ENCODE measurements at places on chromosomes 1 and 21.

DNA sequence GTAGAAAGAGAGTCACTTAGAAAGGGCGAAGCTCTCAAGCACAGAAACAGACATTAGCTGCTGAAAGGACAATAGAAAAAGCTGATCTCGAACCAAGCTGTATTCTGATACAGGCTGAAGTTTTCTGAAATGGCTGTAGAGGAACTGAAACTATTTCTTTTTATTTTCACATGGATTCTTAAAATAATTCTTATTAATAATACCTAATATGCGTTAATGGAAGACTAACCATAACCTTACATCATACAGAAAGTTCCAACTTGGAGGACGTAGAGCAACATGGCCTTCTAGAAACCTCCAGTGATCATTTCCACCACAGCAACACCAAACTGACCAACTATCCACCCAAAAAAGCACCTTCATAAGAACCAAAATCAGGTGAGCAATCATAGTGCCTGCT, 52.8 kb upstream of the ACADM start:
- no peak for DNase-seq

DNA sequence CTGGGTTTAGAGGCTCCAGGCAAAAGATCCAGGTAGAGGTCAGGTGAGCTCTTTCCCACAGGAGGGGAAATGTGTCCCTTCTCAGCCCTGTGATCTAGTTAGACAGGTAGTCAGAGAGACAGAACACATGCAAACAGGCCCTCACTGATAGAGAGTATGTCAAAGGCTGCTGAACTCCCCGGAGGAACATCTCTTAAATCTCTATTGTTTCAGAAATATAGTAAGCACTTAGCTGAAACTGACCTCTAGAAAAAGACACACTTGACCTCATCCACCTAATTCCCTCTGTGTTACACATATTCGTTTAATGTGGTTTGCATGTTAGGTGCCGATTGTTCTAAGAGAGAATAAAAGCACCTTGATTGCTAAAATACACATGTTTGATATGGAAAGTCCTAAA, 23.3 kb downstream of the SUSD4 start:
- DNase-seq: no peak

DNA sequence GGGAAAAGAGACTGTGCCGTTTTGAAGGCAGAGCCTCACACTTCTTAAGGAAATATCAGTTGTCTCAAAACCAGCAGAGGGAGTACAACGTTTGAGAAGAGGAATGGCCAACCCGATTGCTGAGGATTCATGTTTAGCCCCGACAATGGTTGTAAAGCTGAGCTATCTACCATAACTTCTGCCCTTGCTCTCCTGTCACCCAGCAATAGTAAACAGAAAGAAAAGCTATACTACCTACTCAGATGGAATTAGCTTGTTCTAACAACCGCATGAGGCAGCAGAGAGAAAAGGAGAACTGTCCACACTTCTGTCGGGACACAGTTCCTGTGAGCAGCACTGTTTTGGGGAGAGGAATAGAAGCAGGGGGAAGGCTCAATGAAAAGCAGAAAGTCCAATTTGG, 91.2 kb downstream of the SLC45A1 start:
- DNase-seq: peak; percentile 52

DNA sequence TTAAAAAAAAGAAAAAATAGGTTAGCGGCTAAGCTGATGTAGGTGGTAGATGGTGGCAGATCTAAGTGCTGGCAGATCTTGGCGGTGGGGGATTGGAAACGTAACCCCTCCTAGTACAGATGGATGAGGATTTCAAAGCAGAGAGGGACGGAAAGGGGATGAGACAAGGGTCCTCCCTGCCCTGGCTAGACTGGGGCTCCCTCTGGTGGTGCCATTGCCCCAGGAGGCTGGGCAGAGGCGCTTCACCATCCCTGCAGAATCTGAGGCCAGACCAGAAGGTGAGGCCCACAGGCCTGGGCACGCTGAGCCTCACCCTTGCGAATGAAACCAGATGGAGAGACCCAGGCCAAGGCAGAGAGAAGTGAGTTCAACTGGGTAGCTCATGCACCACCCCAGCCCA, 7.0 kb upstream of the PLEKHA6 start:
- DNase-seq: peak; percentile 45

DNA sequence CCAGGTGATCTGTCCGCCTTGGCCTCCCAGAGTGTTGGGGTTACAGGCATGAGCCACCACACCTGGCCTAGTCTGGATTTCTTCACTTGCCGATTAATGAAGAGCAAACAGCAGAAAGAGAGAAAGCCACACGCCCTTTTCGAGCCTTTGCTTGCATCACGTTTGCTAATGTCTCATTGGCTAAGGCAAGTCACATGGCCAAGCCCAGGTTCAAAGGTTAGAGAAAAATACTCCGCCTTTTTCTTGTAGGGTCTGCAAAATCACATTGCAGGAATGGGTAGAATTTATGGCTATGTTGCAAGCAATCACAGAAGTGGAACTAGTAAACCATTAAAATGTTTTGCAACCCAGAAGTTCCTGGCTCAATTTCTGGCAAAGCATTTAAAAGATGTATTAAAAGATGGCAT, 26.8 kb upstream of the BACH1 start:
- DNase-seq: peak; percentile 18

GRCh38 chr1:115262886-115263285, 75.2 kb downstream of the NGF start:
- peak; percentile 33 for DNase-seq

GRCh38 chr1:229567109-229567868, 8.8 kb upstream of the ABCB10 start:
- no peak for DNase-seq
